ENCODE measurements at places on chromosomes 7 and 10. TPM values are rescaled to one million over a fixed set of nuclear protein-coding genes. Genes with fewer than 3 reads are reported as not detected.

Gene SERPINE1
- total RNA-seq, result 160 TPM

Gene PDE6C
- not detected for total RNA-seq

DNA sequence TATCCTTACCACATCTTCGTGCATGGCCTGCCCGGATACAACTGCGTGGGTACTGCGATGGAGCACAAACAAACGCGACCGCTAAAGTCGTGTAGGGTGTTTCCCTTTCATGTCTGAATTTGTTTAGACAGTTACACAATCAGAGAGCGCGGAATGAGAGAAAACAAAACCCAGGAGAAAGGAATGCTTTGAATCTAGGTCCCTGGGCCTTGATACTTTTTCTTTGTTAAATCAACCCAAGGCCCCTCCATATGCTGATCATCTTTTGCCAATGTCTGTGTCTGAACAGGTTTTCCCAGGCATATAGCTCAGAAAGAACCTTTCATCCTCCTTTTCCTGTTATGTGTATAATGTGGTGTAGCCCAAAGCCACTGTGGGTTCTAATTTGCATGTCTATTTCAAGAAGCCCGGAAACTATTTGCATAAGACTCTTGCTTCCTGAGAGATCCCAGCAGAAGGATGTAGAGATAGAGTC lies 145.8 kb downstream of the FRMD4A start:
- no peak for DNase-seq

DNA sequence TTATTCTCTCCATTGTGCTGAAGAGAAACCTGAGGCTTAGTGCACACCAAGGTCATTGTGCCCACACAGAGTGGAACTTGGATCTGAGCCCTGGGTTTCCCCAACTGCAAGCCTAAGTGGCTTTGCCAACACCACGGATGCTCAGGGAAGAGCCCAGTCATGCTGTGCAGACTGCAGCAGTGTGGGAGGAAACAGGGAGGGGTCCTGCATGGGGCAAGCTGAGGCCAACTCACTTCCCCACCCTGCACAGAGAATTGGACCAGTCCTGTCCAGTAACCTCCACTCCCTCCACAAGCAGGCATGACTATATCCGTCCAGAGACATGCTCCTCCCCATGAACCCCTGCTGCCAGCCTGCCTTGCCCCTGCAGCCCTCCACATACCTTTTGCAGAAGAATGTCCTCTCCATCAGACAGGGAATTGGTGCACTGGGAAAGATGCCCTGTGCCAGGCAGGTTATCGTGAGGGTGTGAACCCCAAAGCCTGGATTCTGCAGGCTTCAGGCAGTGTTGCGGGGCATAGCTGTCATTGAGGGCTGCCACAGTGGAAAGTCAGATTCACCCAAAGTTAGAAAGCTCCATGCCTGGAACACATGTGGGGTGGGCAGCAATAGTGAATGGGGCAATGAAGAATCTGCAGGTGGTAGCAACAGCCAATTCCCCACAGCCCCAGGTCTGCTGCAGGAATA lies 44.9 kb downstream of the DRGX start:
- no peak for DNase-seq

Gene NOS3
- total RNA-seq, result 1.2 TPM

DNA sequence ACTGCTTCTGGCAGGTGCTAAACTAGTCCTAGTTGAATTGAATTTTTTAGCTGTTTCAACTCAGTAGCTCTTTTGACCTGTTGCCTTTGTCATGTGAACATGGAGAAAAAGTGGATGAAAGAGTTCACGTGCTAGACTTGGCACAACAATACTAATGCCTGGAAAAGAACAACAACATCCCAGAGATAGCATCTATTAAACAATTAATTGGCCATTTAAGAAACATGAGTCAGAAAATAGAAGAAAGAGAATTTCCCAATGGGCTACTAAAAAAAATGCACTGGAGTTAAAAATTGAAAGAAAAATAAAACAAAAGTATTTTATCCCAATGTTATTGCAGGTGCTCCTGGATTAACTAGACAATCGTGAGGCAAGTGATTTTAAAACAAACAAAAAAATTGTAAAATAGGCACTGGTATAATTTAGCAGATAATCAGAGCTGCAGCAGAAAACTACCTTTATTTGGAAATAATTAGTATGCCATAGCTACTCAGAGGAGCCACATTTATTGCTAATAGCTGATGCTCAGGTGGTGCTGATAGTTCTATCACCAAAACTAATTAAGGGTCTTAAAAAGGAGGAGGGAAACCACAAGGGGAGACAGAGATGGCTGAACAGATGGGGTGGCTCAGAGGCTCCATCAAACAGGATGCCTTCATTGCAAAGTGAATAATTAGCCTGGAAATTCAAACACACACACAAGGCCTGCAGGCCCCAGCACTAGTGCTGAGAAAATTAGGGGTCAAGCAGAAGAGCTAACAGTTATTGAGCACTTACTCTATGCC lies 17.6 kb downstream of the CCDC71L start:
- DNase-seq, result no peak

GRCh38 chr7:86776136-86776535 lies 132.4 kb downstream of the GRM3 start:
- no peak for DNase-seq

GRCh38 chr7:157703534-157704195 lies 366.9 kb downstream of the DNAJB6 start:
- DNase-seq, result no peak

Gene STEAP1B
- 0.17 TPM for total RNA-seq

DNA sequence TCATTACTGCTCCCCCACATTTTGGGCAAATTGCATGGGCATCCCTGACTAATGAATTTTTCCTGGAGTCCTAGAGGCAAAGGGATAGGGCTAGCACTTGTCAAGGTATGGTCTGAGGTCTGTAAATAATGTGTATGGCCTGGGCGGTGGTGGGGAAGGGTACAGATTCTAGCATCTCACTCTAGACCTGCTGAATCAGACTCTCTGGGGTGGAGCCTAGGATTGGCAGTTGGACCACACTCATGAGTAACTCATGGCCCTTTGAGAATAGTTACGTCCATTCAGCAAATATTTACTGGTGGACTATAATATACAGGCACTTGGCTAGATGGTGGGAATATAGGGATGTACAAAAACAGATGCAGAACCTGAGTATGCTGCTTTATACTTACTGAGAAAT lies 118.0 kb downstream of the CELF2 start:
- no peak for DNase-seq

GRCh38 chr7:65953890-65954450 lies 28.0 kb downstream of the GUSB start:
- no peak for DNase-seq

DNA sequence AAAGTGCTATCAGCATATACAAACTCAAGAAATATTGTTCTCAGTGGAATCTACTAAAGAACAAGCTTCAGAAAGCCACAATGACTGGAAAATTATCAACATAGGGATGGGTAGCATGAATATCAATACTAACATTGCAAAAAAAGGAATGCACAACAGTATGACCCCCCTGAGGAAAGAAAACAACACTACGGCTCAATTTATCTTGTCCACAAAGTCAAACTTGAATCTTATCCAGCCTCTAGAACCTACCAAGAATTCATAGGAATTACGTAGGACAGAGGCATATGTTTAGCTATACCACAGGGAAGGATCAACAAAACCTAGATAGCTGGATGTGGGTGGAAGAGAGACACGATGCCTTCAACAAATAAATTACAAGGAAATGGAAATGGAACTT lies 54.6 kb downstream of the AGMO start:
- DNase-seq, result no peak

GRCh38 chr7:48158404-48158803 lies 12.9 kb upstream of the ABCA13 start:
- no peak for DNase-seq

- no peak for DNase-seq
These were observed 22.4 kb upstream of the KLF6 start for GRCh38 chr10:3807211-3807927.

Gene MCU
- 32.7 TPM for total RNA-seq

GRCh38 chr10:73591935-73592699 lies 975 bp upstream of the USP54 start:
- no peak for DNase-seq

Gene PSD
- 0.43 TPM for total RNA-seq

DNA sequence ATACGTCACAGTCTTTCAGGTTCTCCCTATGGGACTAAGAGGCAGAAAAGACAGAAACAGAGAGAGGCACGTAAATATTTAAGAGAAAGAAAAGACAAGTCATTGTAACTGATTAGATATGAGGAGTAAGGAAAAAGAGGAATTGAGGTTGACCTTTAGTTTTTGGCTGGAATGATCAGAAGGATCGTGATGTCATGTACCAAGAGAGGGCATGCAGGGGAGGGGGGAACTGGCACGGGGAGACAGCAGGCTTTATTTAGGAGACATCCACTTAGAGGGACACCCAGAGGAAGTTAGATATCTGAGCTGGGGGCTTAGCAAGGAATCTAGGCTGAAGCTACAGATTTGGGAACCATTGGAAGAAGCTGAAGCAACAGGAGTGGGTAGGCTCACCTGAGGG lies 9.2 kb upstream of the LRRC20 start:
- DNase-seq, result no peak

Gene ABCB4
- 12.6 TPM for total RNA-seq

- no peak for DNase-seq
These were observed at the start of gene BRI3 for GRCh38 chr7:98280791-98281756. Gene BRI3 (plus strand): TSS chr7:98281686. CDS start chr7:98281796, 110 bp downstream.

DNA sequence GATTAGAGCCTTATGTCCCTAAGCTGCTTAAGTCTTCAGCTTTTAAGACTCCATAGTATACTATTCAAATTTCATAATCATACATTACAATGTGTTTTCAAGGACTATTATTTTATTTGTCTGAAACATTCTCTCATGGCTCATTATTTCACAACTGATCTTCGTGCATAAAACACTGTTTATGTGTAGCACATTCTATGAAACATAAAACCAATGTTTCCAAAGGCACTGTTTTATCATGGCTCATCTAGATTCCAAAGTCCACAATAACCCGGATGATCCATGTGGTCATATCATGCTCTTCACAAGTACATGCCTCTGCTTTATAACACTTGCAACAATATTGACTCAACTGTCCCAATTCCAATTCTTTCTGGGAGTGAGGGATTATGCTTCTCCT lies 806.1 kb downstream of the TNS3 start:
- no peak for DNase-seq

DNA sequence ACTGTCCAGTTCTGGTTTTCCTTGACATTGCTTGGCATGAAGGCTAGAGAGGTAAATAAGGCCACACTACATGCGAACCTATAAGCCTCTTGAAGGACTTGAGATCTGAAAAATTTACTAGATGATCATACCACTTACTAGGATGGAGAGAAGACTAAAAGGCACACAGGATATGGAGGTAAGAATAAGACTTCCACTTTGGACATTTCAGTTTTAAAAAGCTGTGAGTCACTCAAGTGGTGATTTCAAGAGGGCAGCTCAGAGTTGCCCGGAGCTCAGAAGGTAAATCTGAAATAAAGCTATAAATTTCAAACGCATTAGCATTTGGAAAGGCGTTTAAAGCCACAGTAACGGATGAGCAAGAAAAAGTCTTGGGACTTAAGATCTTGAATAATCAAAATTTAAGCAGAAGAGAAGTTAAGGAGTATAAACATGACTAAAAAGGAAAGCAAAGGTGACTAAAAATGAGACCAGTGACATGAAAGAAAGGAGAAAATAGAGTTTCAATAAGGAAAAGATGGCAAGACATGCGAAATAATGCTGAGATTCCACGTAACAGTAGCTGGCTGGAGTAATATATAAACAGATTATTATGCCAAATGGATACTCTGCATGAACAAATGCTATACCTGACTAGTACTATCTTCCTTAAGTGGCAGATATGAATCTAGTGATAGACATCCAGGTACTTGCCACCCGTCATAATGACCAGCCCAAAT lies 68.3 kb downstream of the SNX13 start:
- no peak for DNase-seq

Gene VIPR2
- total RNA-seq, result not detected

Gene LIPJ
- not detected for total RNA-seq
